Stimulated activated CD4-positive, alpha-beta T cell treated with anti-CD3 and anti-CD28 coated beads, Interleukin-15, amount 100 ng/mL, for 24 hours (primary cell): ENCODE measurements at places on chromosomes 1 and 21.

- no peak for DNase-seq
Measured at GRCh38 chr1:199452627-199453026, 574.9 kb upstream of the NR5A2 start.

- DNase-seq, result peak; percentile 60
Measured at GRCh38 chr1:207084701-207085180, 3.9 kb upstream of the C4BPB start.

DNA sequence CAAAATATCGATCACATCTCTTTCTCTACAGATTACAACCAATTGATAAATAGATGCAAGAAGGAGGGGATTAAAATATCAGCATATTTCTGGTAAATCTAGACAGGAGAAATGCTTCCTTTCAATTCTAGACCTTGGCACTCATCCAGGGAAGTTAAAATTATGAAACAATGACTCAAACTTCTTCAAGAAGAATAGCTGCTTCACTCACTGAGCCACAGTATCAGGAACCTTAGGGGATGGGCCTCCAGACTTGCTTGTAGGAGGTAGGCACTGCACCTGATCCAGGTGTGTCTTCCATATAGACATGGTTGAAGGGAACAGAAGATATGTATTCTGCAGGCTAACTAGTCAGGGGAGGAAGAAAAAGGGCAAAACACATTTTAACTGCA lies 9.8 kb downstream of the SLAMF7 start:
- DNase-seq, result no peak

DNA sequence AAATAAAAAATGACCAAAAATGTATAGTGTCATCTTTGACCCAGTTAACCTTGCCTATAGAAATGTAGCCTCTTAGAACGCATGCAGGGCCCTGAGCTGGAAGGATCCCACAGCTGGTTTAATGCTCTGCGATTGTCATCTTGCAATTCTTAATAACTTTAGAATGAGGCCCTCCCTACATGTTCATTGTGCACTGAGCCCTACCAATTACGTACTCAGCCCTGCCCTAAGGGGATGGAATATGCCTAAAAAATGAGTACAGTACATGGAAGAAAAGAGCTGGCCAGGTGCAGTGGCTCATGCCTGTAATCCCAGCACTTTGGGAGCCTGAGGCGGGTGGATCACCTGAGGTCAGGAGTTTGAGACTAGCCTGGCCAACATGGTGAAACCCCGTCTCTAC lies 57.8 kb upstream of the BCAR3 start:
- no peak for DNase-seq

DNA sequence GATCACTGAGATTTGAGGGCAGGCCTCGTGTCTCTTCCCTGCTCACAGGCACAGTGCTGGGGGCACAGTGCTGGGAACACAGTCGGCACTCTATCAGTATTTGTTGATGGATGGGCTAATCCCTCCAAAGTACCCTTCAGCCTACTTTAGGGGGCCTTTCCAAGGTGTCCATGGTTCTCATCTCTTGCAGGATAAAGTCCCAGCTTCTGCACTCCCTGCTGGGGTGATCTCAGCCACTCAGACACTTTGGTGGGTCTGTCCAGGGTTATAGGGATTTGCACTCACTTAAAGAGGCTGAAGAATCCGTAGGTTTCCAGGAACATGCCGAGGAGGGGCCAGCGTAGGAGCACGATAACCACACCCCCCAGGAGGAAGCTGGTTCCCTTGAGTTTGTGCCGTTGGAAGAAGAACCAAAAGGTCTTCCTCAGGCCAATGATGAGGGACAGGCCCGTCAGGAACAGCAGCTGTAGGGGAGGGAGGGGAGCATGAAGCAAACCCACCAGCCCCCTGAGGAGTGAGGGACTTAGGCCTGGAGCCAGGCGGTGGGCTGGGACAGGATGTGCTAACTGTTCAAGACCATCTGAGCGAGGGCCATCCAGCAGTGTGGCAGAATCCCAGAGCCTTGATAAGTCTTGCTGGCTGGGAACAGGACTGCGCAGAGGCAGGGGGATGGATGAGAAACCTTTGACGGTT lies 5.2 kb upstream of the KISS1 start:
- no peak for DNase-seq

DNA sequence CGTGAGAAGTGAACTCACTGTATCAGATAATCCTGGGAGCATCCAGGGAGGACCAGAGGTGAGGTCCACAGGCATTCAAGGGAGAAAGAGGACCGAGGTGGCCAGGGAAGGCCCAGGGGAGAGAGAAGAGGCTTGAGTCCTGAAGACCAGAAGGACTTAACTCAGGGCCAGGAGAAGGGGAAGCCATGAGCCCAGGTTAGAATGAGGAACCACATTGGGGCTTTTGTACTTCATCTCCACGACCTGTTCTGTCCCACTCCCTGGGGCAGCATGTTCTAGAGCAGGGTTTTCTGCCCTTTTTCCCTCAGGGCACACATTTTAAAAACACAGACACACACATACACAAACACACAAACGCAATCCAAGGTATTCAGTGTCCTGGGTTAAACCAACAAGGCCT lies 8.4 kb downstream of the LGR6 start:
- no peak for DNase-seq

- no peak for DNase-seq
Measured at GRCh38 chr1:203426366-203426765, 49.2 kb upstream of the PRELP start.

DNA sequence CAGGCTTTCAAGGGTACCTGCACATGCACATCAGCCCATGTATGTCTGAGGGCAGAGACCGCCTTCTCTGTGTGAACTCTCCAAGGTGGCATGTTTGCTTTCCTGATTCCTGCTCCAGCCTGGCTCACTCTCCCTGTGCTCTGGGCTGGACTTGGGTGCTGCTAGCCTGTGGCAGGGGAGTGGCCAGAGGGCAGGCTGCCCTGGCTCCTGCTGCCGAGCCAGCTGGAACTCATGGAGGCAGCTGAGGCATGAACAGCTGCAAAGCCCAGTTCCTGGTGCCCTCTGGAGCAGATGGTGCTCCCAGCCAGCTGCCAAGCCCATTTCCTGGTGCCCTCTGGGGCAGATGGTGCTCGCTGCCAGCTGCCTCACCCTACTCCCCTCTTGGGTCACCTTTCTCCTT lies 7.6 kb downstream of the UBL4B start:
- no peak for DNase-seq

DNA sequence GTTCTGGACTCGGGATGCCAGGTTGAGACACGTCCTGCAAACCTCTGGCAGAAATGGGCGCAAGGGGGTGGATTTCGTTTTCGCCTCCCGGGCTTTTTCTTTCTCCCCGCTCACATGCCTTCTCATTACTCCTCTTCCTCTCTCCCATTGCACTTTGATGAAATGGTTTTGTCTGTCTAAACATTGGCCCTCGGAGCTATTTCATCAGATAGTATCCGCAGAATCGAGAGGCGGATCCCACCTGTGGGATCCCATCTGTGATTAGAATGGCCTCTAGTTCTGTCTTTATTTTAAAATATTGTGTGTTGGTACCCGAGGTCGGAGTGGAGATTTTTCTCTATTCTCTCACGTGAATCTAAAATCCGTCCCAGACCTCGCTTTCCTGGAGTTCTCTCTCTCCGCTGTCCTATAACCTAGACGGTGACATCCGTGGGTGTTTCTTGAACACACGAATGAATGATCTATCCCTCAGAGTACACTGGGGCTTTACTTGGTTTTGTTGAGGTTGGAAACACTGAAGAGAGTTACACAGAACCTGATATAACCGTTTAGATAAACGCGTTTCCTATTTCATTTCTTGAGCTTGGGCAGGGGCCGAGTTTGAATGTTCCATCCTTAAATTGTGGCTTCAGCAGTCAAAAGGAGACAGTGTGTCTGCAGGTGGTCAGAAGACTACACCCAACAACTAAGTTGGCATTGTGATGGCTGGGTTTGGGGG lies 2.0 kb downstream of the EDARADD start:
- peak; percentile 57 for DNase-seq

GRCh38 chr1:36824390-36824861 lies 209.9 kb downstream of the GRIK3 start:
- no peak for DNase-seq

- DNase-seq, result no peak
Measured at GRCh38 chr1:167161242-167161641, 59.4 kb upstream of the POU2F1 start.

- DNase-seq, result no peak
Measured at GRCh38 chr1:207854001-207854400, 56.9 kb downstream of the CD34 start.

GRCh38 chr21:40340357-40340756 lies 473.1 kb downstream of the PCP4 start:
- no peak for DNase-seq

DNA sequence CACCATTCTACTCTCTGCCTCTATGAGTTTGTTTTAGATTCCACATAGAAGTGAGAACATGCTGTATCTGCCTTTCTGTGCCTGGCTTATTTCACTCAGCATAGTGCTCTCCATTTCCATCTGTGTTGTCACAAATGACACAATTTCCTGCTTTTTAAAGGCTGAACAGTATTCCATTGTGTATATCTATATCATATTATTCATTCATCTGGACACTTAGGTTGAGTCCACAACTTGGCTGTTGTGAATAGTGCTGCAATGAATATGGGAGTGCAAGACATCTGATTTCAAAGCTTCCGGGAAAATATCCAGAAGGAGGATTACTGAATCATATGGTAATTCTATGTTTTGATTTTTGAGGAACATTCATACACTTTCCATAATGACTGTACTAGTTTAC lies 20.1 kb upstream of the DONSON start:
- DNase-seq, result no peak

GRCh38 chr1:201356236-201356635 lies 21.2 kb downstream of the TNNT2 start:
- no peak for DNase-seq

GRCh38 chr1:205319081-205320018 lies 2.2 kb downstream of the NUAK2 start:
- DNase-seq, result peak; percentile 44

DNA sequence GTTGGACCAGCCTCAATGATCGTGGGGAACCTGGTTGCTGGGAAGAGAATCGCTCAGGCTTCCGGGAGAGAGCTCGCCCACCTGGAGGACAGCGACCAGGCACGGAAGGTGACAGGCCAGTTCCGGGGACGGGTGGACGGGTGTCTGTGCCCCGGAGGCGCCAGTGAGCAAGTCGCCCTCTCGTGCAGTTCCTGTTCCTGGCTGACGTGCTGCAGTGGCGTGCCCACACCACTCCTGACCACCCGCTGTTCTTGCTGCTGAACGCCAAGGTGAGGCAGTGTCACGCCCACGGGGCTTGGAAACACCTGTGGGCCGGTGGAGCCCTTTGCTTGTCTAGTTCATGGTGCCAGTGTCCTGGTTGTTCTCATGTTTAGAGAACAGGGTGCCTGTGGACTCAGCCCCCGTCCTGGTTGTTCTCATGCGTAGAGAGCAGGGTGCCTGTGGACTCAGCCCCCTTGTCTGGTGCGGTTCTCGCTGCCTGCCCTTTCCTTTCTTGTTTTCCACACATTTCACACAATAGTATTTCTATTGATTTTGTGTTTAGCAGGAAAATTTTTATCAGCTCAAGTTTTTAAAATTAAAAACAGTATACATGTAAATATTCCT lies 53.1 kb downstream of the S100B start:
- DNase-seq, result peak; percentile 55

DNA sequence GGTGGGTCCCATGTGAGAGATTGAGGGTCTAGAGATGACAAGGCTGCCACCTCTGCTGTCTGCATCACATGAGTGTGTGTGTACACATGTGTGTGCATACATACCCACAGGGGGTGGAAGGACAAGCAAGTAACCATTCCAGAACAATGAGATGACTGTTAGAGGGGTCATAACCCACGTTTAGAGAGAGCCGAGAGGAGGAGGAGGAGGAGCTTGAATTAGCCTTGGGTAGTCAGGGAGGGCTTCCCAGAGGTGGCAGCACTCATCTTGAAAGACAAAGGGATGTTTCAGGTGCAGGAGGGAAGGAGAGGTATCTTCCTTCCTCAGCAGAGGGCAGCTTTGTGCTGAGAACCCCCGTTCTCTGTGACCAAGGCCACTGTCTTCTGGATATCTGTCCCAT lies 21.3 kb downstream of the TNFRSF1B start:
- no peak for DNase-seq
